Heart right ventricle (tissue), 16 donors: ENCODE measurements at places on chromosomes 3 and 15. TPM values are rescaled to one million over a fixed set of nuclear protein-coding genes. Genes with fewer than 3 reads are reported as not detected.

The CDHR4 gene
- not detected for total RNA-seq

The PLCB2 gene
- total RNA-seq: 3.0 TPM

The P2RY1 gene
- 5.3 TPM for total RNA-seq

The MYRIP gene
- total RNA-seq: 2.0 TPM

The TF gene
- total RNA-seq: 5.2 TPM

The LMOD3 gene
- total RNA-seq: 199 TPM

The CLDN16 gene
- not detected for total RNA-seq

DNA sequence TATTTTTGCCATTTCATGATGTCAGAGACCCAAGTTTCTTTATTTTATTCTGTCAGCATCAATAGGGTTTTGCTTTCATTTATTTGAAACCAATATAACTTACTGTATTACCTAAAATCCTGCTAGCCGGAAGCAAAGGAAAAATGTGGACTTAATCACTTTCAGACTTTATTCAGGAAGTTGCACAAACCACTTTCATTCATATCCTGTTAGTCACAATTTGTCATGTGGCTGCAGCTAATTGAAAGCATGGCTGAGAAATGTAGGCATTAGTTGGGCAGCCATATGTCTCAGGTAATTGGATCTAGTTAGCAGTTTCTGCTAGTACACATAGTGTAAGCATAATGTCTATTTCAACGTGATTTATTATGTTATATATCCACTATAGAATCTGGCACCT, 462.3 kb upstream of the SGO1 start:
- DNase-seq: no peak

DNA sequence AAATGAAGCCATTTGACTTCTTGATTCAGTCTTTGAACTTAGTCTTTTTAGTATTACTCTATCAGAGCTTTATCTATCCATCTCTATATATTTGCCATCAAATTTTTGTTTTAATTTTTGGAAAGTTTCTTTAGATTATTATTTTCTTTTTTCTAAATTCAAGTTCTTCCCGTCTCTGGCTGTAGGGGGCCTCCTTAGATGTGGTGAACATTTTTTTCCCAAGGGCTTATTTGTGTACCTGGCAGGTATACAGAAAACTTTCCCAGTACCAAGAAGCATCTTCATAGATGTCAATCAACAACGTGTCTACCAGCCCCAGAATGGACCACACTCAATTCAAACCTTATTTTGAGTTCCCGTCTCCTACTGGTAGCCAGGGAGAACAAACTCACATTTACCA, 486.8 kb upstream of the CNTN4 start:
- no peak for DNase-seq

DNA sequence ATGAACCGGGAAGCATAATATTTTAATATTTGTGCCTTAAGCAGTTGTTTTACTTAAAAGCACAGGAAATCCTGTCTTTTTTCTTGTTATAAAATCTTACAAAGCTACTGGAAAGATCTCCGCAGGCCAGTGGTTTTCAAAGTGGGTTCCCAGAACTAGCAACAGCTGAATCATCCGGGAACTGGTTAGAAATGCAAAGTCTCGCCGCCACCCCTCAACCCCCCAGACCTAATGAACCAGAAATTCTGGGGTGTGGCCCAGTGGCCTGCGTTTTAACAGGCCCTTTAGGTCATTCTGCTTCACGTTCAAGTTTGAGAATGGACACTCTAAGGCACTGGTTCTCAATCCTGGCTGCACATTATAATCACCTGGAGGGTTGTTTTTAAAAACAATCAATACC, 74.7 kb downstream of the PDZRN3 start:
- DNase-seq: no peak

DNA sequence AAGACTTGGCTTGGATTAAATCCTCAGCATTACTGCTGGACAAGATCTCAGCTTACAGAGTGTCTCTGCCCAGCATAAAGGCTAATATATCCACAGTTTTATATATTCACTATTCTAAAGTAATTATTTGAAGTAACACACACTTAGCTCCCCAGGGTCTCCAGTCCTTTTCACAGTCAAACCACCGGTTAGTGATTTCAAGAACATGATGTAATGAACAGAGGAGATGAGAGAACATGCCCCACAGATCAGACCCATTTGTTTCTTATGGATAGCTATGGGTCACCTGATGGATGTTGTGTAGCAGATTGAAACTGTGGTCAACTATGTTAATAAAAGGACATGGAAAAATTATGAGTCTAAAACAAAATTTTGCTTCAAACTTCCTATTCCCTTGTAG, 44.8 kb upstream of the MRPL3 start:
- no peak for DNase-seq

- peak; percentile 27 for DNase-seq
Observed at GRCh38 chr3:196969660-196970546, 1.3 kb upstream of the PIGZ start.

DNA sequence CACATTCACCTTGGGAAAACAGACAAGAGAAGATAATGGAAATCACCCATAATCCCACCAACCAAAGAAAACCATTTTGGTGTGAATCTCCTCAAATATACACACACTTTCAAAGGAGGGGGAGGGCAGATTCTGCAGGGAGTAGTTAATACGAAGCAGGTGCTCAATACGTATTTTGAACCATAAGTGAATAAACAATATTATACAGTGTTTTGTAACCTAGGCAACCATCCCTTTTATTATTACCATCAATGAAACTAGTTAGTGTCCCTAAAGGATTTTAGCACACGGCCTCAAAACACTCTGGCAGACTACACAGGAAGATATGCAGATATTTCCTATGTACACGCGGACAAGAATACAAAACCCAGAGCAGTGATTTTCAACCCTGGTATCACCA, 6.1 kb downstream of the OSBPL10 start:
- DNase-seq: no peak

DNA sequence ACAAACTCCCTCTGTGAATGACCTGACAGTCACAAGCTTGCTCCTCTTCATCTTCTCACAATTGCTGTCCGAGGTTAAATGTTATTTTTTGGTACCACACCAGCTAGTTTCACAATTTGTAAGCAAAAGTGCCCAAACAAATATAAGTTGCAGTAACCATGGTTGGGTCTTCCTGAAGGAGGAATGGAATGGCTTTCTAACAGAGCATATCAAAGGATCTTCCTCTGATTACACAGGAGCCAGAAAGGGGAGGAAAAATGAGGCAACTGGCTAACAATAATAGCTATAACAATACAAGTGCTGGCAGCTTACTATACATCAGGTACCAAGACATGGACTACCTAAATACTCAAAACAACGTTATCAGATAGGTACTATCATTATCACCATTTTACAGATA, 90.4 kb downstream of the WWTR1 start:
- no peak for DNase-seq

DNA sequence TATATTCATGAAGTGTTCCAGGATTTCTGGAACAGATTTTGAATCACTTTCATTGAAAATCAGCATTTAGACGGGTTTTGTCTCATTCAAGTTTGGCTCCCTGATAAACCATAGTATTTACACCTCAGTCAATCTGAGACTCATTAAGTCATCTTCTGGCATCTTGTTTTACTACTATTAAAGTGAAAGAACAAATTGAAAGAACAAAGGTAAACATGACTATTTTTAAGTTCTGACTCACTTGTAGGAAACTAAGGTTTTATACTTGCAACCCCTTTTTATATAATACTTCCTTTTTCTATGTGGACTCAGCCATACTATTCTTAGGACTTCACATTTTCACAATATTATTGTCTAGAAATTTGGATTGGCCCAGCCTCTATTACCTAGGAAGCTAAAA, 854.4 kb downstream of the SQOR start:
- no peak for DNase-seq

DNA sequence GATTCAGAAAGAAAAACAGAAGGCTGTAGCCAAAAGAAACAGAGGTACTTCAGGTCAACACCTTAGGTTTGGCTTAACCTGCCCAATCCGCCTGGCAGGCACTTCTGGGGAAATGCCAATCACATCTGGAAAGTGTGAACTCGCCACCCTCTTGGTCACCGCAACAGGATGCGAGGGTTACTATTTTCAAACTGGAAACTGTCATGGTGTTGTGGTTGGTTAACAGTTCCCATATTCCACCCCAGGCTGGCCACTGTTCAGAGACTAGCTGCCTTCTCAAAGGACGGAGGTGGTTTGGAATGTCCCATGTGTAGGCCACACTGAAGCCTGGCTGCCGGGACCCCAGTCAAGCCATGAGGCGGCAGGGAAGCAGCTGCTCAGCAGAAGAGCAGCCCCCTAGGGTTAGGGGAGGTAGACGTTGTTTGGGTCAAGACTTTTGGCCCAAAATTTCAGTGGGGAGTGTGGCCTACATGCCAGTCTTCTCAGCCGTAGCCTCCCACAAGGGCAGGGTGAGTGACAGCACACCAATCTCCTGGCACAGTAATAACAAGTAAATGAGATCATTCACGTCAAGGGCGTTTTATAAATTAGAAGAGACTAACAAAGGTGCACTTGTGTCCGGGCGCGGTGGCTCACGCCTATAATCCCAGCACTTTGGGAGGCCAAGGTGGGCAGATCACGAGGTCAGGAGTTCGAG, 54.6 kb downstream of the UMPS start:
- DNase-seq: peak; percentile 26

DNA sequence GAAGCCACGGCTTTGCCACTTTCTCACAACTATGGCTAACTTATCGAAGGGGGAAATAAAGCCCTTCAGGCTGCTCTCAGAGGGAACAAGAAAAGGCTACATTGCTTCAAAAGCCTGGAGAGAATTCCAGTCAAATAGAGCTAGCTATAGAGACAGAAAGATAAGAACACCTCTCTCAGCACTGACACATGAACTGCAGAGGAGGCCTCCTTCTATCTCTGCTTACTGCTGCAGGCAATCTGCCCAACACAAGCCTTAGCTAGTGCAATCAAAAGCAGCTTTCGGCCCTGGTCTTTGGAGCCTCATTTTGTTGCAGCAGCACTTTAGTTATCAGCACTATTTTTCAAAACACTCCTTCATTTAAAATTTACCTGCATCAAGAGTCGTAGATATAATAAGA, 118.4 kb upstream of the ROBO1 start:
- no peak for DNase-seq

GRCh38 chr3:170040418-170040817, 2.6 kb downstream of the GPR160 start:
- DNase-seq: no peak

DNA sequence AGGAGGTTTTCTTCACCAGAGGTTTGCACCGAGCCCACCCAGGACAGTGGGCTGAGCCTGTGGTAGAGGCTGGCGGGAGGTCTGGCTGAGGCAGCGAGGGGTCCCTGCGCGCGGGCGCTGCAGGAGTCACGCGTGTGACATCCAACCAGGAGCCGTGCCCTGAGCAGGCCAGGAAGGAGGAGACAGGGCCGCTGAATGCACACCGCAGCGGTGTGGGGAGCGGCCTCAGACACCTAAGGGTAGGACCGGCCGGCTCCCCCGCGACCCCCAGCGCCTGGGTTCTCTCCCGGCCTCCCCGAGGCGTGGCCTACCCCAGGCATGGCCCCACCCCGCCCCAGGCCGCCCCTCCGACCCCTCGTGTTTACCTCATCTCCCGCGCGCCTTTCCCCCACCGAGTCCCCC, 412 bp downstream of the SLC41A3 start:
- no peak for DNase-seq

DNA sequence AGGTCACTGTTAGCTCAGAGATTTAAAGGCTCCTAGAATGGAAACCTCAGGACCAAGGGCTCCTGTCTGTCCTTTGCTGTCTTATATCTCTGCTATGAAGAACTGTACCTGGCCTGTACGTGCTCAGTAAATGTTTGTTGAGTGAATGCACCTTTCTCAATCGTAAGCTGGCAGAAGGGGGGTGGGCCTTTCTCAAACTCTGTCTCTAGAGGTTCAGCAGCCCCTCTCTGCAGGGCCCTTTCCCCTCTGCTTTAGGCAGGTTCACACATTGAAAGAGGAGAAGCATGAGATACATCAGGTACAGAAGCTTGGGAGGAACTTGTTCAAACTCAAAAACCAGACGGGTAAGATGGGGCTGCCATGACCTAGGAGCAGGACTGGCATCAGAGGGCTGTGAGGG, 155.6 kb downstream of the GOLGA6L4 start:
- peak; percentile 1 for DNase-seq

GRCh38 chr15:70503073-70503745, 260.1 kb downstream of the UACA start:
- no peak for DNase-seq
